ENCODE measurements at places on chromosomes 2 and 18.

- DNase-seq = no peak
Observed at GRCh38 chr18:8063733-8064132, 496.6 kb downstream of the PTPRM start.

GRCh38 chr2:205557873-205558272 lies 124.4 kb upstream of the NRP2 start:
- no peak for DNase-seq

DNA sequence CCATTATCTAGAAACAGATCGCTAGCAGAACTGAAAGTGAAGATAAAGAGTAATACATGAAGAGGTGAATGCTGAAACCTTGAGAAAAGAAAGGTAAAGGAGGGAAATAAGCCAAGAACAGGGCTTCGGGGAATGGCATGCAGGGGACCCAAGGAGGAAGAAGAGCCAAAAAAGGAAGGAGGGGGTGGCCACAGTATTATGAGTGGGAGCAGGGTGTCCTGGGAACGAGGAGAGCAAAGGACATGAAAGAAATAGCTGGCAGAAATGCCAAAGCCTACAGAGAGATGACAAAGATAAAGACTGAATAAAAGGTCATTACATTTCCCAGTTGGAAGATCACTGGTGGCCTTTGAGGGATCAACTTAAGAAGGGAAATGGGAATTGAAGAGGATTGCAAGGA lies 82.9 kb downstream of the ACTR3 start:
- no peak for DNase-seq

DNA sequence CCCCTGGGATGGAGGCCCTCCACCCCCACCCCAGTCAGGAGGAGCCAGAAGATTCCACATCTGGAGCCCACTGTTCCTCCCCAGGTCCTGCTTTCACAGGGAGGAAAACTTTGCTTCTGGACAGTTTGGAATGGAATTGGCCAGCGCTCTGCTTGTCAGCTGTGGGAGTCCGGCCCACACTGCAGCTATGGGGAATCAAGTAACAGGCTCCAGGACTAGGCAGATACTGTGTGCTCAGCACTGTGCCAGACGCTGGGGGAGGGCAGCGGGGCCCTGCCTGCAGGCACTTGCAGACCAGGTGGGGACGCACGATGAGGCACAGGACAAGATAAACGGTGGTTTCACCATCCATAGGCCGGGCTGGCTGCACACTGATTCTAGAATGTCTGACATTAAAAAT lies 114.0 kb downstream of the STPG4 start:
- no peak for DNase-seq

GRCh38 chr18:28284132-28284531 lies 107.2 kb upstream of the CDH2 start:
- no peak for DNase-seq

GRCh38 chr2:199041-199966 lies 64.5 kb downstream of the SH3YL1 start:
- DNase-seq = no peak

DNA sequence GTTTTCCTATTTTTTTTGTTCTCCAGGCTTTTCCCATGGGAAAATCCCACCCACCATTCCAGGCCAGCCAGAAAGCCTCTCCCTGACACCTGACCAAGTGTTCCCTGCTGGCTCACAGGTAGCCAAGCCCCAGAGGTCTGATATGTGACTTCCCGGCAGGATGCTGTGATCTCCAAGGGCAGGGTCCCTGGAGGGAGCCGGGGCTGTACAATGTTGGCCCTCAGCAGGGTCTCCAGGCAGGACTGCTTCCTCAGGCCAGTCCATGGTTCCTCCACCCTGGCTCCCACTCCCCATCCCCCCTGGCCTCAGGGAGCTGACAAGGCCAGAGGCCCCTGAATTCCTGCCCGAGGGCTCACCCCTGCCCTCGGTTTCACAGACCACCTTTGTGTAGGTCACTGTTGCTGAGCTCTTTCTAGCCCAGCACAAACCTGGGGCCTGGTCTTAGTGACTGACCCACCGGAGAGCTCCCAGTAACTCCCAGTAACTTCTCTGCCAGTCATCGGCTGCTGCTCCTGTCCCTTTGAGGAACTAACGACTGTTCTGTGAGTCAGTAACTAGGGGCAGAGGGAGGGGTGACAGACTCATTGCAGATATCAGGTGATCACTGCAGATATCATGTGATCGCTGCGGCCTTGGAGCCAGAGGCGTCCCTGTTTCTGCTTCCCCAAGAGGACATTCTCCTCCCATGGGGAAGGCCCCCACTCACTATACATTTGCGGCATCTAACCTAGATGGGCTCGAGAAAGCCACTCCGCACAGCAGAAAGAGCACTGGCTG lies 38.7 kb downstream of the SDC1 start:
- no peak for DNase-seq

- DNase-seq = no peak
Observed at GRCh38 chr2:157849591-157849990, 26.5 kb downstream of the ACVR1 start.

DNA sequence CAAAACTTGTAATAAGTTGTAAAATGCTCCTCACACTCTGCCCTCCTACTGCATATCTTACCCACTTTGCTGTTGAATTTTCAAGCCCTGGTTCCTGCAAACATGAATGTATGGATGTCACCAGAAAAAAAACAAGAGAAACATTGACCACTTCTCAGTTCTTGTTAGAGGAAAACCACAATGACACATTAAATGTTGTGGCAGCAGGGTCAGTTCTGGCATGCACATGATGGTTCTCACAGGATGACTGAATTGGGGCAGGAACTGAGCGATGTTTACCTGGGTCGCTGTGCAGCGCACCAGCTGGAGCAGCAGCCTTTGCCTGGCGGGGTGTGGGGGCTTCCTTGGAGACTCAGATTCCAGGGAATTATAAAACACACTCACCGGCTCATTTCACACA lies 14.0 kb upstream of the PRKCE start:
- DNase-seq = no peak

- no peak for DNase-seq
Observed at GRCh38 chr2:174324530-174324929, 10.2 kb upstream of the SP9 start.

DNA sequence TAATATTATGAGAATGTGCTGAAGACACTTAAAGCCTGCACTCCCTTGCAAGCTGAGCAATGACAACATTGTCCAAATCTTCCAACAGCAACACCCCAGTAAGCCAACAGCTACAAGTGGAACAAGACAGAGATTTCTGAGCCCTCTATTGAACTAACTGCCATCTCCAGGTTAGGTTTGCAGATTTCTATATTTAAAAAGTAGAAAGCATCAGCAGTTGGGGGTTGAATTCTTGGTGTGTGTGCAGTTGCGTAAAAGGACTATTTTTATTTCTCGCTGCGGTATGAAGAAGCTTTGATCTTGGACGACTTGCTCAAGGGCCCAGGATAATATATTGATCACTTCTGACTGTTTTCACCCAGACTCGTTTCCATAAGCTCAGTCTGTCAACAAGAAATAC lies 106.2 kb upstream of the ZFP36L2 start:
- DNase-seq = no peak

DNA sequence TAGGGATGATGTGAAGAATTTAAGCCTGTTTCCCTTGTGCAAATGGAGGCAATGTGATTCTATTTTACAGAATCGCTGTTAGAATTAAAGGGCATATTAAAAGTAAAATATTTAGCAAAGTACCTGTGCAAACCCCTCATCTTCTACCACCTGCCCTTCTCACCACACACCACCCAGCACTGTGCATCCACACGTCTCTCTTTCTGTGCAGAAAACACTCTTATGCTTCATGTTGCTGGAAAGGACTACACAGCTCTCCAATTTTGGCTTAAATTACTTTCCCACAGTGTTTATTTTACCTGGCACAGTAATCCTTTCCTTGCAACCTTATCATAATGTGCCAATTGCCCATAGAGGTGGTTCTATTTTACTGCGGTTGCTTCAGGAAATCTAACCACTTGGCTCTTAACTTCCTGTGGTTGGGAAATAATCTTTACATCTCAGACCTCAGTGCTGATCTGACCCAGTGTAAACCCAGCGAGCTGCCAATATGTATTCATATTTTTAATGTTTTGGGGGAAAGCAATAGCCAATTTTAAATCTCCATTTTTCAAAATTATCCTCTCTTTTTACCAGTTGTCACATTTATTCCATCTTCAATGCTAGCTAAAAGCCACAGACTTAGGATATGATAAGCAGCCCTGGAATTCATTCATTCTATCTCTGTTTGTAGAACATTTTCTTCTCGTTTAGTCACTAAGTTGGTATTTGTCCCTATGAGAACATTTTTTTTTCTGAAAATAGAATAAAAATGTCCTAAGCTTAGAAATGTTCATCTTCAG lies 250.9 kb downstream of the DSEL start:
- no peak for DNase-seq

- no peak for DNase-seq
Observed at GRCh38 chr2:179201869-179202268, 62.8 kb downstream of the SESTD1 start.

DNA sequence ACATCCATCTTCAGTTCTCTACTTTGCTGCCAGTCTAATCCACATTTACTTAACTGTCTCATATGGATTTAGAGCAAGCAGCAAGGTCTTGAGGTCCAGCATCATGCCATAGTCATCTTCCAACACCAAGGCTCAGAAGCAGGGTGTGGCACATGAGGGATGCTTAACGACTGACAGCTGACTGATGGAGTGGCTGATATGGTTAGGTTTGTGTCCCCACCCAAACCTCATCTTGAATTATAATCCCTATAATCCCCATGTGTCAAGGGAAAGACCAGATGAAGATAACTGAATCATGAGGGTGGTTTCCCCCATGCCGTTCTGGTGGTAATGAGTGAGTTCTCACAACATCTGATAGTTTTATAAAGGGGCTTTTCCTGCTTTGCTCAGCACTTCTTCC lies 257.3 kb downstream of the NBAS start:
- no peak for DNase-seq

- DNase-seq = no peak
Observed at GRCh38 chr2:219045937-219046550, 4.7 kb upstream of the CFAP65 start.

DNA sequence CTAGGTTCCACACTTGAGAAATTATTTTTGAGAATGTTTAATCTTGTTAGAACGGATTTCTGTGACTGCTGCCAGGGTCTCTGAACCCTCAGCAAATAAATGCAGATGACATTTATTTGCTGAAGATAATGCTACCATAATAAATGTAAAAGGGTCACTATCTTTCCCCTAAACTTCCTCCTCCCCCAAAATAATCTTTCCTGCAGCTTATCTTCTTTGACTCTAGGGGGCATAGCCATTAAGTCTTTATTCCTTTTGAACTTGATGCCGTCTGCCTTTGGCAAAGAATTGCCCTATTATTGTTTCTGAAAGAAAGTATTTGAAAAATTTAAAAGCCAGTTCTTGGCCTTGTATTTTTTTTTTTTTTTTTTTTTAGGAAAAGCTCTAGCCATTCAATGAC lies 63.6 kb upstream of the ACSL3 start:
- no peak for DNase-seq

DNA sequence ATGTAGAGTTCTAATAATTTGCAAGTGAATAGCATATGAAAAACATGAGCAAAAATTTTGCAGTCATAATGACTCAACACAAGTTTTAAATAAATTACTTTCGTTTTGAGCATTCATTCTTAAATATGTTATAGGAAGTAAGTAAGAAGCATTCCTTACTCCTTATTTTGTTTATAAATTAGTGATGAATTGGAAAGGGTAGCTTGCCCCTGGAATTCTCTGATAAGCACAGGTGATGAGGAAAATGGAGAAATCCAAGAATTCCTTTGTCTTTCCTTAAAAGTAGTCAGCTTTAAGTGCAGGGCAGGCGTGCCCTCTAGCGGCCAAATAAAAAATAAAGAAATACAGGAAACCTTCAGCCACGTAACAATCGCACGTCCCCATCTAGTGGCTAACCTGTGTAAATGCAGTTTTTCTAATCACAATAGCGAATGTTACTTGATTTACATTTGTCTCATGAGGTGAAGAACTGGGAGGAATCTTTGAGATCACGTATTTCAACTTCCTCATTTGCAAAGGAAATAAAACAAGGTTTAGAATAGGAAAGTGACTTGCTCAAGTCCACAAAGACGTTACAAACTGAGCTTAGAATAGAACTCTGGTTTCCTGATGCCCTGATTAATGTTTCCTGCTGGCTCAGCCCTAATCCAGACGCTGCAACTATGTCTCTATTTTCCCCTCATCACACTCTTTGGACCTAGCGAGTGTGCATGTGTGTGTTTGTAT lies 47.2 kb upstream of the ZNG1B start:
- peak; percentile 7 for DNase-seq

GRCh38 chr2:7900593-7900992 lies 781.3 kb upstream of the ID2 start:
- no peak for DNase-seq

- DNase-seq = no peak
Observed at GRCh38 chr2:152223977-152224376, 48.4 kb upstream of the STAM2 start.
